Cerebellar cortex (tissue), 1 donor: ENCODE measurements at places on chromosomes 7 and 10.

- DNase-seq: no peak
Measured at GRCh38 chr10:77267703-77268675, 369.6 kb downstream of the KCNMA1 start.

GRCh38 chr7:57653262-57653830 lies 203.4 kb downstream of the ZNF716 start:
- DNase-seq: no peak

- no peak for DNase-seq
Measured at GRCh38 chr10:88791924-88792323, 10.6 kb upstream of the LIPM start.

DNA sequence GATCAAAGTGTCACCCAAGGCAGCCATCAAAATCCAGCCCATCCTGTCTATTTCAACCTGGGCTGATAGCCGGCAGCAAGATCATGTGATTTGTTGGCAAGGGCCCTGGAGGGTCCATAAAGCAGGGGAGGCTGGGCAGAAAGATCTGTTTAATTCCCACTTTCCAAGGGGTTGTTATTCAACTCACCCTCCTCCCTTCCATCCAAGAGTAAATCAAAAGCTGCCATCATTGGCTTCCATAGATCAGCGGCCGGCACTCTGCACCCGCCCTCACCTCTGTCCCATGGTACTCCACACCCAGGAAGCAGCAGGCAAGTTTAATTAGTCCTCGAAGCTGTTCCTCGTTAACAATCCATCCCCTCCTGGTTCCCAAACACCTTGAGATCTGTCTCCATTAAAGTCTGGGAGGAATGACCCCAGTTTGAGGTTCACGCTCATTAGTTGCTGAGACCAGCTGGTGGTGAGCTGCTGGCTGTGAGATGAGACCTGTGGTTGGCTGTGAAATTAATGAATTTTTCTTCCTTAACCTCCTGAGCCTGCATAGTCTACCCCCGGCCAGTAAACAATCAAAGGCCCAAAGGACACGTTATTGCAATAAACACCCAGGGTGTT lies 120.6 kb upstream of the CHST15 start:
- no peak for DNase-seq

DNA sequence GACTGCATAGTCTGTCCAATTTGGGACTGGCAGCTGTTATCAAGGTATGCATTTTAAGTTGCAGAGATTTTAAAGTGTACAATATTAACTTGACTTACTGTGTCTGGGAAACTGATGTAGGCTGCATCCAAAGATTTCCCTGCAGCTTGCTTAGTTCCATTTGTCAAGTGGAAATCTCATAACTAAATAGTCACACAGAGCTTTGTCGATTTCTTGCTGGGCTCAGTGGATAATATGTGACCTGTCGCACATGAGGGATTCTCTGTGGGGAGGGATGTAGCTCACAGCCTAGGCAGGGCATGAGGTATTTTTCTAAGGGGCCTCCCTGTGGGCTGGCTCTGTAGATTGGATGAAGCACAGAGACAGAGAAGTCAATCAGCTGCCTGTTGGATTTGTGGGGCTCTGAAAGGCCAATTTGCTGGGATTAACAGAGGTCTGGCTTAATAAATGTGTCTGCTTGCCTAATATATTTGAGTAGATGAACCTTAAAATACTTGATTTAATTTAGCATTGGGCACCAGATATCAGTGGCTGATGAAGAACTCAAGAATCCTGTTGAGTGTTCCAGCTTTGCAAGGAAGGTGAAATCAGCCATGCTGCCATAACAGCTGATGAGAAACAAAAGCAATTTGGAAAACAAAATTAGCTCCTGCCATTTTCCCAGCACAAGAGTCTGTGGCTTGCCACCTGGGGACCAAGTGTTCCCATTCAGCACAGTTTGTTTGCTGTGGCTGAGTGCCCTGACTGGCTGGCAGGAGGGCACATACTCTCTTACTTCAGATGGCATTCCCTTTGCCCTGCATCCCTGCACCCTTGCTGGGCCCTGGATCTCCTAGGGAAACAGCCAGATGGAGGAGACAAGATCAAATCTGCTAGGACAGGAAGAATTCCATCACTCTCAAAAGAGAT lies 598.5 kb downstream of the SORCS3 start:
- peak; percentile 74 for DNase-seq

DNA sequence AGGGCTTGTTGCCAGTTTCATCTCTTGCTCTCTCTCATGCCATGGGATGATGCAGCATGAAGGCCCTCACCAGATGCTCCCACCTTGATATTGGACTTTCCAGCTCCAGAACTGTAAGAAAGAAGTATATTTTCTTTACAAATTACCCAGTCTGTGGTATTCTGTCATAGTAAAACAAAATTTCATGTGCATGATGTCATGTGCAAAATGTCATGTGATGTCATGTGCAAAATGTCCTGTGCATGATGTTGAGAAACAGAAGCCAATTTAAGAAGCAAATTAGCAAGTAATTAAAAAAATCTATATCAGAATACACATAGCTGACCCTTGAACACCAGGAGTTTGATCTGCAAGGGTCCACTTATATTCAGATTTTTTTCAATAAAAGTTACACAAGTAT lies 56.6 kb downstream of the DNAJC1 start:
- no peak for DNase-seq

DNA sequence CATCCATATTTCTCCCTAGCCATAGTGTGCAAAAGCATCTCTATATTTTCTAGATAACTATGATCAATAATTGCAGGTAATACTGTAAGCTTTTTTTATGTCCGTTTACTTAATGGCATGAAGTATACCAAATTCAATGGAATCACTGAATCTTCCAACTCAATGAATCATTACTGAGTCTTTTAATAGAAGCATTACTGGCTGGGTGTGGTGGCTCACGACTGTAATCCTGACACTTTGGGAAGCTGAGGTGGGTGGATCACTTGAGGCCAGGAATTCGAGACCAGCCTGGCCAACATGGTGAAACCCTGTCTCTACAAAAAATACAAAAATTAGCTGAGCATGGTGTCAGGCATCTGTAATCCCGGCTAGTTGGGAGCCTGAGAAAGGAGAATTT lies 372.5 kb downstream of the BMPER start:
- DNase-seq: no peak

GRCh38 chr10:18364987-18365775 lies 225.0 kb downstream of the CACNB2 start:
- no peak for DNase-seq

DNA sequence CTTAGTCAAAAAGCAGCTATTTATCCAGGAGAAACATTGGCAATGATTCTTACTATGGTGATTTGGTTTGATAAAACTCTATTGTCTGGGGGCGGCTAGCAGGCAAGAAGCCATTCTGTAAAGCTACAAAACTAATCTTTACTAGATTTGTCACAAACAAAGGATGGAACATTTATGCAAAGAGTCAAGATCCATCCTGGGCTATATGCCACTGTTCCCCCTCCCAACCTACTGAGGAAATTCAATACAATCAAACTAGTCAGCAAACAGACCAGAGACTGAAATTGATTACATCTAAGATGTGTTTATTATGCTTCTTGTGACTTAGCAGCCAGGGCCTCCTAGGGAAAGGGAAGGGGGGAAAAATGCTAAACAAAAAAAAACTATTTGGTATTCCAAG lies 397.6 kb downstream of the GPAM start:
- no peak for DNase-seq

DNA sequence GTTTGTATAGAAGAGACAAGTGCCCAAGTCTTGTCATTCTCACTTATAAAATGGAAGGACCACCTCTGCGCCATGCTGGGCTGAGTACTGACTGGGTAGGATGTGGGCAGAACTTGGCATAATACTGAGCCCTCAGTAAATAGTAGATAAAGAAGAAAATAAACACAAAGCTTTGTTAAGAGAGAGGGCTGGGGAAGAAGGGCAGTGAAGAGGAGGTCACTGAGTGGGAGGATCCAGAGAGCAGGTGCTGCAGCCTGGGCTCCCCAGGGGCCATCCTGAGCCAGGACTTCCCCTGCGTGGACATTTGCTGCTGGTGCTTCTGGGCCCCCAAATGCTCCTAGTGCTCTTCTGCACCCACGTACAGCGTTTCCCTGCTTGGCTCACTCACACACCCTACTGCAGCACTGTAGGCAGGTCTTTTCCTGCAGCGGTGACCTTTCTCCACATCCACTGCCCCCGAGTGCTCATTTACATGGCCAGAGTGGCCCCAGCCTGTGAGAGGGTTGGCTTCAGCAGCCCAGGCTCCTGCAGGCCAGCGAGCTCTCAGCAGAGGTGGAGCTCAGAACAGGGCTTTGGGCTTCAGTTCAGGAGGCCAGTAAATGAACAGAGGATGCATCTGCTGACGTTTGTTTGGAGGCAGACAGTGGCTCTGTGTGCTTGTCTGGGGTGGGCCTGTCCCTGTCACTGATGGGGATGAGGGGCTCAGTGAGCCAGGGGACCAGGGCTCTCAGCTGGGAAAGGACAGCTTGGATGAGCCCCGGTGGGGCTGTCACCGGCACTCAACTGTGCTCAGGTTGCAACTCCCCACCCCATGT lies 164.6 kb downstream of the ADARB2 start:
- DNase-seq: no peak
